ENCODE measurements at places on chromosomes 1 and 21.

DNA sequence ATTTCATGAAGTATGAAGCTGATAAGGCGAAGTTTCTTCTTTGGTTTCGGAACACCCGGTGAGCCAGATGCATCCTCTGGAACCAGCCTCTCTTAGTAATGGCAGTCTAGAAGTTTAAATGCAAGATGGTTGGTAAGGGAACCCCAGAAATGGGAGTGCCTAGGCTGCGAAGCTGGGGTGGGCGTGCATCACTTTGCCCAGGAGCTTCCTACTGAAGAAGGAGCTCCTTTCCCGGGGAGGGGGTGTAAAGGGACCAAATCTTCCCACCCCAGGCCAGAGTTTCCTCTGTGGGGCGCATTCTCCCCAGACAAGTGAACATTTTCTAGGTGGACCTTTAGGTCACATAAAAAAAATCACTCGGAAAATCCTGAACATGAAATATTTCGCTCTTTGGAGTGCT is 4.4 kb downstream of the TFF2 start:
- no peak for DNase-seq

DNA sequence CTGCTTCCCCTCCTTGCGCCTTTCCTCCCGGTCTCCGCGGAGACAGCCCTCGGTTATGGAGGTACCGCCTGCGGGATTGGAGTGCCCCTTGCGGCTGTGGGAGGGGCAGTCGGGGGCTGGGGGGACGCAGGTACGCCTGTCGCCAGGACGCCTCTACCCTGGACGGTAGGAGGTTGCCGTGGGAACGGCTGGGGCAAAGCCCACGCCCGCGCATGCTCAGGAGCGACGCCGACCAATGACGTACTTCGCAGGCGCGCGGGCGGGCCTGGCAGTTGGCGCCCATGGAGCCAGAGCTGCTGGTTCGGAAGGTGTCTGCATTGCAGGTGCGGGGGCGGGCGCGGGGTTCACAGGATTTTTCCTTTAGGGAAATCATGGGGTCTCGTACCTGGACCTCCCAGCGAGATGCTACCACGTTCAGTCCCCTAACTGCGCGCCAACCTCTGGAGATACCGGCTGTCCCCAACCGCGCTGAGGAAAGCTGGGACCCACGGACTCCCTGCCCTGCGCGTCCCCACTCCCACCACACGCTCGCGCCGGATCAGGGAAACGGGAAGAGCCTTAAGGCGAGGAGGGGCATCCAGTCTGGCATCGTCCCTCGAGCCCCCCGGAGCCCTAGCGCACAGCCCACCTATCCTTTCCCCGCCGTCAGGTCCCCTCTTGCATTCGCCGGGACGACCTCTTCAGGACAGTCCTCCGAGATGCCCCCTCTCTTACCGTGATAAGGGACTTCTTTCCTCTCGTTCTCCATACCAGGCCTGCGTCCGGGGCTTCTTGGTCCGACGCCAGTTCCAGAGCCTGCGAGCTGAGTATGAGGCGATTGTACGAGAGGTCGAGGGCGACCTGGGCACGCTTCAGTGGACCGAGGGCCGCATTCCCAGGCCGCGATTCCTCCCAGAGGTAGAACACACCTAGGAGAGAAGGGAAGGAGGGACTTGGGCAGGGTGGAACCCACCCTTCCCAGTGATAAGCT is at the start of gene IQCC:
Gene IQCC, plus strand, starts transcription at position 271 of the 970 bp plus-strand sequence. Its CDS starts 11 bp downstream, at position 282.
- peak; percentile 85 for DNase-seq

- DNase-seq, result no peak
These were observed 157.3 kb downstream of the SLC30A10 start for GRCh38 chr1:219771080-219771479.

DNA sequence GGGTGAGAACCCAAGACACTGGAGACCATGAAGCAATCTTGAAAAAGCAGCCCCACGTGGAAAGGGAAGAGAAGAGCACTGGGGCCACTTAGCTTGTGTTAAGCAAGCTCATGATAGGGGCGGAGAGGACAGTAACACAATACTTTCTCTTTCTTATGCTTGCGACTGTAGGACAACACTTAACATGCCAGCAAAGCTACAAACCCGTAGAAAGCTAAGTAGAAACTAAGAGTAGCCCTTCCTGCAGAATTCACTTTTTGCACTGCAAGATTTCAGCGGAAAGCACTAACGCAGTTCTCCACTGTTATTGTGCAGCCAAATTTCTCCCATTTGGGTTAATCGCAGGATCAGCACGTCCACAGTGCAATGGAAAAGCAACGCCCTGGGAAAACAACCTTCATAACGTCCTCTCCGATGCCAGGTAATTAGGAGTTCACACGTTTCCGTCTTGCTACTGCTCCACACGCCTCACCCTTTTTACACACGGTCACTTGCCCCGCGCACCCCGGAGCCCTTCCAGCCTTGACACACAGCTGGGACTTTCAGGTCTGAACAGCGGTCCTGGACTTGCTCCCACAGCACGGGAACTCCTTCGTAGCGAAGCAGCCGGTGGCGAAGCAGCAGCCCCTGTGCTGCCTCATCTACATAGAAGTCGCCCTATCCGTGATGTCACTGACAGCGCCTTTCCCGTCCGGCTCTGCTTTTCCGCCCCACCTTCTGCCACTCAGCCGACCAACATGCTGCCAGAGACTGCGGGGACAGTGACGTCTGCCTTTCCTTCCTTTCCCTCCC is 148.6 kb downstream of the PPIAL4G start:
- DNase-seq, result peak; percentile 36

- no peak for DNase-seq
These were observed 924 bp downstream of the TMEM240 start for GRCh38 chr1:1539310-1540089.

DNA sequence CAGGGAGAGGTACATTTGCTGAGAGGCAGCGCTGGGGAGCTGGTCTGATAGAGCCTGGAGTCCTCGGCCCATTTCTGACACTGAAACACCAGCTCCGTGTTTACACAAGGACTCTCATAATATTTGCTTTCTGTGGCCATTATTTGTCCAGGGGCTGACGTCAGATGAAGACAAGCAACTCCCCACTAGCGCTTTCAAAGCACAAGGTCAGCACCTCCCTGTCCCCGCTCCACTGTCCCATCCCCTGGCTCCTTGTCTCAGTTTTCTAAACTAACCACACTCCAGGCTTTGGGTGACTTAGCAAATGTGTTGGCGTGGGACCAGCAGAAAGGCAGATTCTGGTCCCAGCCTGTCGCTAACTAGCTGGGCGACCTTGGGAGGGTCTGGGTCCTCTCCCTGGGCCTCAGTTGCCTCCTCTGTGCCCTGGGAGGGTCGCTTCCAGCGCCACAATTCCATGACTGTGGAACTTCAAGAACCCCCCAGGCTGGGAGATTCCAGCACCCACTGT is 37.4 kb upstream of the ZBTB40 start:
- DNase-seq, result no peak

DNA sequence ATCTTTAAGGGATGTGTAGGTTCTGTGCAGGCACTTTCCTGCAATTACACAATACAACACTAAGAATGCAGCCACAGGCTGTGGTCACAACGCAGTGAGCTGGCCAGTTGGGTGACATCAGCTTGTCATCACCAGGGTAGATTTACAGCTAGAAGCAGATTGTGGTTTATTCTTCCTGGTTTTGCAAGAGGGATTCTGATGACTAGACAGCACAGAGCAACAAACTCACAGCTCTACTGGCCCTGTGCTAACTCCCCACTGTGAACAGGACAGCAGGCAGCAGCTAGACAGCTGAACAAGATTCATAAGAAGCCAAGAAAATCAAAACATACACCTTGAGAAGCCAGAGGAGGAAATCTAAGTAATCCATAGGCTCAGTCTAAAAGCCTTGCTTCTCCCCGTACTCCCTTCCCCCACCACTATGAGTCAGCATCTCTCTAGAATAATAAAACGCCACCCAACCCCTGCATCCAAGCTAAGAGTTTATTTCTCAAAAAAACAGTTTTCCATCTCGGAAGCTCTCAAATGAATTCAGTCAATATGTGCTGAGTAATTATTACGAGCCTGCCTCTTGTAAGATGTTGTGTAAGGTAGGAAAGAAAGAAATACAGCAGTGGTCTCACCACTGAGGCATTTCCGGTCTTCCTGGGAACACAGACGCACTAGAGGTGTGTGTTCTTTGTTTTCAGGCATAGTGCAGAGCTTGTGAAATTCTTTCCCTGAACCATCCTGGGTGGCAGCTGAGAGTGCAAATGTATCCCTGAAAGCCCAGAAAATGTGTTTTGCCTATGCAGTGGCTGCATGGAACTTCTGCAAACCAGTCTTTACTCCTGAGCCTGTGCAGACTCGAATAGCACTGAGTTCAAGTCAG is 162.8 kb downstream of the NTPCR start:
- DNase-seq, result peak; percentile 25

GRCh38 chr1:3111348-3112021 is 42.5 kb downstream of the PRDM16 start:
- no peak for DNase-seq

DNA sequence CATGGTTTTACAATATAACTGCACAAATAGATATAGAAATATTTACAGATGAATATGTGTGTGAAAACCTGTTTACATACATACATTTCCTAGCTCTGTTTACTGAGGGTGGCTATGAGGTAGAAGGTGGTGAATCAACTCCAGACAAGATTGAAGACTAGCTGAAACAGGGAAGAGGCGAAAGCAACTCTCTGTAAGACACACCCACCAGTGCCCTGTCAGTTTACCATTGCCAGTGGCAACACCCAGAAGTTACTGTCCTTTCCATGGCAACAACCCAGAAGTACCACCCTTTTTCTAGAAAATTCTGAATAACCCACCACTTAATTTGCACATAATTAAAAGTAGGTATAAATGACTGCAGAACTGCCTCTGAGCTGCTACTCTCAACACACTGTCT is 16.7 kb downstream of the TMEM69 start:
- no peak for DNase-seq

- no peak for DNase-seq
These were observed 6.2 kb downstream of the FAAP20 start for GRCh38 chr1:2188336-2188735.

Measured in nucleus accumbens (tissue), 56 donors.